Nasal cavity respiratory epithelium epithelial cell of viscerocranial mucosa (primary cell): ENCODE measurements at places on chromosomes 13 and 19. TPM values are rescaled to one million over a fixed set of nuclear protein-coding genes. Genes with fewer than 3 reads are reported as not detected.

Gene NEK5
- 0.34 and 0.57 TPM in 2 replicates for total RNA-seq

Gene SIGLEC12
- not detected in 2 replicates for total RNA-seq

Gene FAAP24
- total RNA-seq, result 1.00 and 1.0 TPM in 2 replicates

Gene UGGT2
- total RNA-seq, result 30.4 and 49.0 TPM in 2 replicates

Gene ZIK1
- total RNA-seq, result 12.6 and 13.4 TPM in 2 replicates

Gene MEIOSIN
- not detected in 2 replicates for total RNA-seq

Gene C19orf47
- 5.8 and 10.4 TPM in 2 replicates for total RNA-seq

Gene STK11
- 110 and 132 TPM in 2 replicates for total RNA-seq

Gene CEBPA
- 9.9 and 13.2 TPM in 2 replicates for total RNA-seq

Gene ZNF534
- under 0.01 and 0.07 TPM in 2 replicates for total RNA-seq

Gene DMKN
- 78.4 and 142 TPM in 2 replicates for total RNA-seq

Gene PSG6
- not detected in 2 replicates for total RNA-seq

Gene A1BG
- total RNA-seq, result 0.78 and 3.4 TPM in 2 replicates

Gene CELF5
- 0.07 TPM in 1 of 2 replicates, not detected in the other for total RNA-seq
